Renal cortical epithelial cell (primary cell): ENCODE measurements at places on chromosomes 11 and 22.
A peak's percentile ranks its signal among the peaks of the same experiment; 100 is the strongest.

- no peak for DNase-seq
These were observed 72.0 kb downstream of the CD82 start for GRCh38 chr11:44637487-44637886.

DNA sequence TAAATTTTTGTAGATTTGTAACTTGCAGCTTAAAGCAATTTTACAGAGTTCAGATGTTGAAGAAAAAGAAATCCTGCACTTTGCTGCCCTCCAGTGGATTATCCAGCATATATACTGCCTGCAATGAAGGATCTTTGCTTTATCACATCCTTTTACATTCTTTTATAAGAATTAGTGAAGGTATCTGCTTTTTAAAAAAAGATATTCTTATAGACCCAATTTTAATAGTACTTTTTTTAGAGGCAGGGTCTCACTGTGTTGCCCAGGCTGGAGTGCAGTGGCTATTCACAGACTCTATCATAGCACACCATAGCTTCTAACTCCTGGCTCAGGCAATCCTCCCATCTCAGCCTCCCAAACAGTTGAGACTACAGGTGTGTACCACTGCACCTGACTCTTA lies 60.7 kb downstream of the TTC17 start:
- peak; percentile 53 for DNase-seq

- DNase-seq = no peak
These were observed 350.1 kb downstream of the GUCY1A2 start for GRCh38 chr11:106668147-106668546.

GRCh38 chr11:69007975-69008381 lies 5.1 kb downstream of the MRGPRF start:
- no peak for DNase-seq

GRCh38 chr11:35404388-35404775 lies 15.0 kb downstream of the SLC1A2 start:
- DNase-seq = peak; percentile 21

DNA sequence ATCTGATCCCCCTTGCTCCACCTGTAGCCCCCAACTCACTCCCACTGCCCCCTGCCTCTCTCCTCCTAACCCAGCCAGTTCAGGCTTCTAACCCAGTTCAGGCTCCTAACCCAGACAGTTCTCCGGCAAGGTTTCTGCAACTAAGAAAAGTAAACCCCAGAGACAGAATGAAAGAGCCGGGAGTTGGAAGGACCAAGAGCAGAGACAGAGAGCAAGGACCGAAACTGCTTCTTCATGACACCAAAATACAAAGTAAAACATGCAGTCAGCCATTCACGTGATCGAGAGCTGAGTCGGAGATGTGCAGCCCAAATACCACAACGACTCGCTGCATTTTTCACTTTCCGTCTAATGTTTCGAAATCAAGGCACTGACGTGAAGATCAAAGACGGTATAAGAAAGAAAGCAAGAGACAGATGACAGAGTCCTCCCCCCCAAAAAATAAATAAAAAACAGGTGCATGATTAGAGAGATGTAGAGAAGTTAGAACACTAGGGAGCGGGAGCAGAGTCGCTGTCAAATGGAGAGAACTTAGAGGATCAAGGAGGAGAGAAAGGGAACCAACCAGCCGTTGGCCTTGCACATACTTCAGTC lies 884 bp downstream of the IL10RA start:
- DNase-seq = no peak

GRCh38 chr11:130645843-130646197 lies 197.4 kb downstream of the ADAMTS15 start:
- no peak for DNase-seq

GRCh38 chr11:65003282-65003681 lies 6.5 kb upstream of the BATF2 start:
- DNase-seq = peak; percentile 37

DNA sequence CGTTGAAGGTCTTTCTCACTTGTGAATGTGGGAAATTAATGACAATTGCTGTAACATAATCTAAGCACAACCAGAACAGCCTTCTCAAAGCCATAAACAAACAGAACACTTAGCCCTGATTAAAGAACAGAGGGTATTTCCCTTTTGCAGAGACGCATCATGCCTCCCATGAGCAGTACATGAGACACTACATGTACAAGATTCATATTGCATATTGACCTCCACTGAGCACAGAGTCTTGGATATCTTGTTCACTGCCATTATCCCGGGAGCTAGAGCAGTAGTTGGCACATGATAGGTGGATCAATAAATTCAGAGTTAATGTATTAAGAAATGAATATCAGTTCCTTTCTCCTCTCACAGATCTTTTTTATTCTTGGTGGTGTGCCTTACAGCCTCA lies 1194.3 kb upstream of the TENM4 start:
- no peak for DNase-seq

DNA sequence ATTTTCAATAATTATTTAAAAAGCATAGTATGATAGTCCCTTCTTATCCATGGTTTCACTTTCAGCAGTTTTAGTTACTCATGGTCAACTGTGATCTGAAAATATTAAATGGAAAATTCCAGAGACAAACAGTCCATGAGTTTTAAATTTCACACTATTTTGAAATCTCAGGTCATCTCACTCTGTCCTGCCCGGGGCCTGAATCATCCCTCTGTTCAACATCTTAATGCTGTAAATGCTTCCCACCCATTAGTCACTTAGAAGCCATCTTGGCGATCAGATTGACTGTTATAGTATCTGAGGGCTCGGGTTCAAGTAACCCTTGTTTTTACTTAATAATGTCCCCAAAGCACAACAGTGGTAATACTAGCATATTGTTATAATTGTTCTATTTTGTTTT lies 1509.3 kb downstream of the FAM181B start:
- DNase-seq = no peak
